ENCODE measurements at places on chromosomes 3 and 15.

GRCh38 chr3:196051282-196052076 lies 30.4 kb downstream of the TFRC start:
- DNase-seq = no peak

- DNase-seq = no peak
Observed at GRCh38 chr15:56086566-56086965, 93.2 kb upstream of the NEDD4 start.

DNA sequence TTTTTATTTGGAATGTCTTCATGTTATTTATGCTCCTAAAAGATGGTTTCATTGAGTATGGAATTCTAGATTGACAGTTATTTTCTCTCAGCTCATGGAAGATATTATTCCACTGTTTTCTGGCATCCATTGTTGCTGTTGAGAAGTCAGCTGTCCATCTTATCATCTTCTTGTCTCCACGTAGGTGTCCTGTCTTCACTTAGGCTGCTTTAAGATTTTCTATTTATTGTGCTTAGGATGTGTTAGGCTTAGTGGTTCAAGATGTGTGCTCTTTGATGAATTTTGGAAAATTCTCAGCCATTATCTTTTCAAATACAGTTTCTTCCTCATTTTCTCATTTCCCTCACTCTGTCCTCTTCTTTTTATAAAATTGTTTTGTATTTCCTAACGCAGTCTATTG lies 52.0 kb downstream of the SNRK start:
- DNase-seq = no peak

DNA sequence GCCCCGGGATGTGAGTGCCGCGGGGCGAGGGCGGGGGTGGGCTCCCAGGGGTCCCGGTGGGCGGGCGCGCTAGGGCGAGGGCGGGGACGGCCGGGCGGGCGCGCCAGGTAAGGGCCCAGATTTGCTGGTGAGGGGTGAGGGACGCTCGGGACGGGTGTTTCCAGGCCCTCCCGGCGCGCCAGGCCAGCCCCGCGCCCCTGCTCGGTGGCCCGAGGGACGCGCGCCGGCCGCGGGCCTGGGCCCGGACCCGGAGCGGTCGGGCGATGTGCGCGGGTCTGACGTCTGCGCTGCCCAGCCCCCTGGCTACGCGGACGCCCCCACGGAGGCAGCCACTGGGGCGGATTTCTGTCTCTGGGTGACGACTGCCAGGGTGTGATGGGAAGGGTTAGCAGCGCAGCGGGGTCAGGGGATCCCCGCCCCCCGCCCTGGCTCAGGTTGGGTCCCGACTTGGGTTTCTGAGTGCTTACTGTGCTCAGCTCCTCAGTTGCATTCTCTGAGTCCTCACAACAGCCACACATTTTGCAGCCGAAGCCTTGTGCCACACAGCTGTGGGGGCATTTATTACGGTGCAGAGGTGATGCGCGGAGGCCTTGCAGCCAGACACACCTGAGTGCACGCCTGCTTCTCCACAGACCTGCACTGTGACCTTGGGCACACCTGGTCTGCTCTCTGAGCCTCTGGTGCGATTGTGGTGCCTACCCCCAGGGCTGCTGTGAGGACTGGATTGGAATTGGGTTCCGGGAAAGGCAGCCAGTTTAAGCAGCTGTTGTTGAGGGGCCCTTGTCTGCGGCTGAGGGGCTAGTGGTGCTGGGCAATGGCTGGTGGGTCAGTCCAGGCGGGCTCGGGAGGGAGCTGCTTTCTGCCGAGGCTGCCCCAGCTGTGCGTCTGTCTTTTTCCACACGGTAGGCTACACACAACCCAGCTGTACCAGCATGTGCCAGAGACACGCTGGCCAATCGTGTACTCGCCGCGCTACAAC lies 523 bp downstream of the HDAC11 start:
- DNase-seq = no peak

GRCh38 chr3:169509359-169509758 lies 154.2 kb downstream of the MECOM start:
- DNase-seq = no peak

GRCh38 chr3:71709908-71710511 lies 15.2 kb downstream of the EIF4E3 start:
- DNase-seq = no peak

- DNase-seq = no peak
Observed at GRCh38 chr3:73107676-73108187, 46.3 kb downstream of the EBLN2 start.

- DNase-seq = no peak
Observed at GRCh38 chr3:57825116-57825515, 69.0 kb downstream of the SLMAP start.

GRCh38 chr3:53836084-53836872 lies 9.9 kb downstream of the CHDH start:
- no peak for DNase-seq

DNA sequence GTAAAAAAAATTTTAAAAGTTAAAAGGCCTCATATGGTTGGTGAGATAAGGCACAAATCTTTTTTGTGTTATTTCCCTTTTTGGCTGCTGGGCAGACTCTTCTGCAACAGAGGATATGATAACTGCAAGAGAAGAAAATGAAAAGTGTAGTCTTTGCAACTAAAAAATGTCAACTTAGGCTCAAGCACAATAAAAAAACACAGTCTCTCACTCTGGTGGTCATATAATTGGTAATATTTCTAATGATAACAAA lies 15.4 kb downstream of the COMMD2 start:
- no peak for DNase-seq

DNA sequence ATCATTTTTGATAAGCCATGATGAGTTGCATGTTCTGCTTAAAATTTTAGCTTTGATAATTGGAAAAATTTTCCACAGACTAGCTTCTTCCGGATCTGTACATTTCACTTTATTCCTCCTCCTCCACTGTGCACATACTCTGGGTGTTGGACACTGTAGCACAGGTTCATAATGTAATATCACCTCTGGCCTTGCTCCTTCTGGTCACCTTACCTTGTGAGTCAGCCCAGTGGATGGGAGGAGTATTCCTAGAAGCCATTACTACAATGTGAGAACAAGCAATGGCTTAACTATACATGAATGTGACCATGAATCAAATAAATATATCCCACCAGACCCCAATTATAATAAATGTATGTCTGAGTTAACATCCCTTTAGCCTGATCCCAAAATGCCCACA lies 6.1 kb upstream of the CDCP1 start:
- DNase-seq = no peak

GRCh38 chr3:43994657-43995546 lies 246.8 kb upstream of the TOPAZ1 start:
- DNase-seq = peak; percentile 73

DNA sequence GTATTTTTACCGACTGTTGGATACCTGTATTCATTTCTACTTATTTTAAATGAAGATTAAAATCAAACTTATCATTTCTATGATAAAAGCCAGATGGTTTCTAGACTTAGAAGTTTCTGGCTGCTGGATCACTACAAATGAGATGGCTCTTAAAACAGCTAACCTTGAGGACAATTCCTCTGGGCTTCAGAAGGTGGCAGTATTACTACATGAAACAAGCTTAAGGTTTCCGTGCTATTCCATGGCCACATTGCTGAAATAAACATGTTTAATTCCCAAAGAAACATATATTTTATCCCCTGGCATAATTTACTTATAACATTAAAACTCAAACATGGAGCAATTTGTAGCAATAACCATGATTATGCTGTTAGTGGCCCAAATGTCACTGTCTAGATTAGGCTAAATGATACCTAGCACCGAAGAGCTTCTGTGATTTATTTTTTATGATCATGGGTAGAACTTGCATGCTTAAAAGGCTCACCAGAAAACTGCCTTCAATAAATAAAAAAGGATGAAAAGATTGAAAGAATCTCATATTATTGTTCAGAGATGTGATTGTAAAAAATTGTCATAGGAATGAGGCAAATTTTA lies 204.0 kb upstream of the NANOGP8 start:
- no peak for DNase-seq

DNA sequence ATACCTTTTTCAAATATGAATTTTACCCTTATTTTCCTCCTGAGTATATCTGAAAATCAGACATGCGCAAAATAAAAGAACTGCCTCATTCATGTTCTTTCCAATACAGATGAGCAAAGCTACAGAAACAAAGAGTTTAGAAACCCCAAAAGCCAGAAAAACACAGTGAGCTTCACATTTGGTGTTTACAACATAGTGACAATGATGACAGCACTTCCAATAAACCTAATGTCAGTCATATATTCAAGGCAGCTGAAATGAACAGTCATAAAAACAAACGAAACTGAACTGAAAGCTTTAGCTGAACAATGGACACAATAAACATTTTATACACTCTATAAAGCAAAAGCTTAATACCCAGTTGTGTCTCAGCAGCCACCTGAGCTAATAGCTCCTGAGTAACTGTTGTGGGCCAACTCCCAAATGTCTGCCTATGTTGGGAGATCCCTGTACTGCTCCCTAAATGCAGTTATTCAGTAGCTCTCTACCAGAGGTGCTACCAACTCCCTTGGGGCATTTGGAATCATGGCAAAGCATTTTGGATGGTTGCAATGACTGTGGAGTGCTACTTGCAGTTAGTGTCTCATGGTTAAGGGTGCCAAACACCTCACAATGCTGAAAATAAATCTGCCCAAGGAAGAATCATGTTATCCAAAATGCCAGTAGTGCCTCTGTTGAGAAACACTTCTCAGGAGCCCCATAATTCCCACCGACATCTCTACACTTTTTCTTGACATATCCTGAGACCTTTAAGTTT lies 131.5 kb downstream of the TGFBR2 start:
- no peak for DNase-seq

GRCh38 chr15:63238796-63239195 lies 38.6 kb upstream of the APH1B start:
- DNase-seq = no peak

DNA sequence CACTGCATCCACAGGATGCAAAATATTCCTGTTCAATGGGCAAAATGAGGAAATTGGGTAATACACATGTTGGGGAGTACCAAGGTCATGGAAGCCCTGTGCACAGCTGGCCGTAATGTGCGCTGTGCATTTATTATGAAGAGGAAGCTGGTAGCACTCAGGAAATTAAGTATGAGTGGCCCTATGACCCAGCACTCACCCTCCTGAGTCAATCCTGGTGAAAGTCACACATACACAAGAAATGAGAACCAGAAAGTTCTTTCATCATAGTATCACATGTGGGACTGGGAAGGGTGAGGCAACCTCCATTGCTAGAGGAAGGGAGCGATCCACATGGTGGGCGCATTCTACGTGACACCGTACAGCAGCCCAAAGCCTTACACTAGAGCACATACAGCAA lies 11.4 kb upstream of the PRR20G start:
- no peak for DNase-seq

GRCh38 chr3:116139641-116140040 lies 305.6 kb downstream of the LSAMP start:
- DNase-seq = no peak

- no peak for DNase-seq
Observed at GRCh38 chr15:67047149-67047661, 18.2 kb upstream of the SMAD3 start.

Data from B cell (primary cell).